Cerebellar nuclear complex (tissue), 1 donor: ENCODE measurements at places on chromosomes 1 and 21.

- DNase-seq, result no peak
These were observed 131.5 kb upstream of the EDN2 start for GRCh38 chr1:41615981-41616380.

GRCh38 chr1:206657751-206658150 is 22.4 kb downstream of the DYRK3 start:
- no peak for DNase-seq

DNA sequence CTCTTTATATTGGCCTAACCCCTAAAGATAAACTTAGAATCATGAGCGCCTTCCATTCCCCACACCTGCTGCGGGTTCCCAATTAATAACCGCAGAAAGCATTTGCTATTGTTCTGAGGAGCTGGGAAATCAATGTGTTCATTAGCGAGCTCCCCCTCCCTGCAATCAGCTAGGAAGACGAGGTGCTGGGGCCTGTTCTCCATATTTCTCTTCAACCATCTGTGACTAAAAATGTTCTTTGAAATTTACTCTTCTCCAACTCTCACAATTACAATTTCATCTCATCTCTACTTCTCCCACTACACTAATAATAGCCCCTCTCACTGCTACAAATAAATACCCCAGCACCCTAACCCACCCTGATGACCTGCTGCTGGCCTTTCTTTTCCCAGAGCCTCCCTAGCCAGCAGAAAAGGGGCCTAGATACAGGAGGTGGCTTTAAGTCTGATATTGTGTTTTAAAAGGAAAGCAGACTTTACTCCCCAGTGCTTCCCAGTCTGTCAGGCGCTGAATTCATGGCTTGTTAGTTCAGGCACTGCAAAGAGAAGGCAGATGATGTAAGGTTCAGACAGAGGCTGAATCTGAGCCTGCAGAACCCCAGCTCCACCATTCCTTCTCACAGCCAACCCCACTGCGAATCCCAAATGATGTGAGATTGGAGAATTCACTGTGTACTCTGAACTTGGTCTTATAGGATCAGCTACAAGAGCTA is 477.5 kb upstream of the DAB1 start:
- no peak for DNase-seq

GRCh38 chr1:234371414-234371813 is 1.8 kb upstream of the COA6 start:
- no peak for DNase-seq

- no peak for DNase-seq
These were observed 478 bp downstream of the RIT1 start for GRCh38 chr1:155910621-155911121.

- no peak for DNase-seq
These were observed 28.5 kb downstream of the KNCN start for GRCh38 chr1:46522969-46523320.

GRCh38 chr1:228546541-228547463 is 59.6 kb downstream of the RNF187 start:
- no peak for DNase-seq

- no peak for DNase-seq
These were observed 21.2 kb downstream of the SYT2 start for GRCh38 chr1:202689082-202689481.

DNA sequence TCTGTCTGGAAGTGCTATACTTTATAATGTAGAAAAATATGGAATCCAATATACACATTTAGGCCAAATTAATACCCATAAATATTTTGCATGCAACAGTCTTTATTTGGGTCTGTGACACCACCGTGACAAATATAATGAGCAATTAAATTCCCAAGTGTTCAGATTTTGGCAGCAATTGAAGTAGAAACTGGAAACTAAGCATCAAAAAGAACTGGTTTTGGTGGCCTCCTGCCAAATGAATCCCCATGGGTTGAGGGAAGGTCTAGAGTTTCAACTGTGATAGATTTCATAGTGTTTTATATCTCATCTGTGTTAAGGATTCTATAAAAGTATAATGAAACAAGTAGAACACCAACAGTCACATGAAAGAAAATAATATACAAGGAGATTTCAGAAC is 88.4 kb downstream of the DPYD start:
- no peak for DNase-seq

DNA sequence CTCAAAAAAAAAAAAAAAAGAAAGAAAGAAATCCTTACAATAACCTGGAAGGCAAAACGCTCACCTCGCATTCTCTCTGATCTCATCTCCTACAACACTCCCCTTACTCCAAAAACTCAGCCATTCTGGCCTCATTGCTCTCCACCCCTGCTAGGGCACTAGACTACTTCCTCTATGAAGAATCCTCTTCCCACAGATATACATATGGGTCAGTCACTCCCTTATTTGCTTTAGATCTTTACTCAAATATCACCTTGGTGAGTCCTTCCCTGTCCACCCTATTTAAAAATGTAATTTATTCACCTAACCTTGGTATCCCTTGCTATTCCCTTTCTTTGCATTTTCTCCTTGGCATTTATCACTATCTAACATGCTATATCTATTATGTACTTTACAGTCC is 24.6 kb upstream of the KIF1B start:
- DNase-seq, result no peak

DNA sequence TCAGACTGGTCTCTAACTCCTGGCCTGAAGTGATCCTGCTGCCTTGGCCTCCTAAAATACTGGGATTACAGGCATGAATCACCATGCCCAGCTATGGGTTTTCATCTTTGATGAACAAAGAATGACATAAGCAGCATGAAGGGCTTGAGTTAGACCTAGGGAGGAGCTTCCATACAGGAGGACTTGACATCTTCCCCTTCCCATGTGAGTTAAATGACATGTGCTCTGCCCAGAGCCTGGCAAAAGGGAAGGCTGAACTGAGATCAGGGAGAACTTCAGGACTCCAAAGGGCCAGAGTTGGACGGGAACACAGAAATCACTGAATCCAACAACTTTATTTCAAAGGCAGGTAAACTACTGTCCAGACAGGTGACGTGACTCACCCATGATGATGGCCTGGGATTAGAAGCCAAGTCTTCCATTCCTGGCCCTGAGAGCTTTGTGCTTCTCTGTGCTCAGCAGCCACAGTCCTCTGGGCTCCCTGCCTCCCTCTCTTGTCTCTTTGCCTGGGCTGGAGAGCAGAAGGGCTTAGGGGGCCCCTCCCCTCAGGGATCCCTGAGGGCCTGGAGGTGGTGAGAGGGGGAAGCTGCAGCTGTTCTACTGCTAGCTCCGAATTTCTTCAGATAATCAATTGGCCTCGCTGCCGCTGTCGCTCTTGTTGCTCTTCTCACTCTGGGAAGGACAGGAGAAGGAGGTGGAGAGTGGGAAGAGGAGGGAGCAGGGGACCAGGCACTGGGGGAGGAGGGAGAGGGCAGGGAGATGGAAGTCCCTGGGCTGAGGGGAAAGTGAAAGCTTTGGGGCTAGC is 7.6 kb downstream of the NHLH1 start:
- DNase-seq, result no peak

- DNase-seq, result no peak
These were observed 62.1 kb downstream of the ARID4B start for GRCh38 chr1:235265900-235266299.

GRCh38 chr21:35561116-35561515 is 499.2 kb downstream of the SETD4 start:
- DNase-seq, result no peak

DNA sequence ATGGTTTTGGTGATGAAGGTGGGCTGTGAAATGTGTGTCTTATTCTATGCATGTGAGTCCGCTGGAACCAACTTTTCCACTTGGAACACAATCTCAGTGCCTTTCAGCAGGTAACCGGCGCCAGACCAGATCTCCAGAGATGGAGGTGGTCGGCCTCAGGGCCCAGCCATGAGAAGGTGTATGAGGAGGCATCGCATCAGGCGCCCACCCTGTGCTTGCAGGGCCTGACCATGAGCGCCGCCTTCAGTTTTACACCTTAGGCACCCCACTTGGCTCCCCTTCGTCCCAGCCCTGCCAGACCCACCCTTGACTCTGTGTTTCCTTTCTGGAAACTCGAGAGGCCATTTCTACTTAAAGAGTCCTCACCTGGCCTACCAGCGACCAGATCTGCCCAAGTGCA is 48.6 kb upstream of the ATF3 start:
- DNase-seq, result no peak

DNA sequence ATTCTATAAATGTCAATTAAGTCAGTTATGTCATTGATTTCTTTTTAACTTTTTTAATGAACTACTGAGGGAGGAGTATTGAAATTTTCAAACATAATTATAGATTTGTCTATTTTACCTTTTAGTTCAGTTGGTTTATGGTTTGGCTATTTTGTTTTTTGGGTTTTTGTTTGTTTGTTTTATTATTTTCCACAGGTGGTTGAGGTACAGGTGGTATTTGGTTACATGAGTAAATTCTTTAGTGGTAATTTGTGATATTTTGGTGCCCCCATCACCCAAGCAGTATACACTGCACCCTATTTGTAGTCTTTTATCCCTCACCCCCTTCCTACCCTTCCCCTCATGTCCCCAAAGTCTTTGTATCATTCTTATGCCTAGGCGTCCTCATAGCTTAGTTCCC is 9.5 kb downstream of the TDRD5 start:
- DNase-seq, result no peak

GRCh38 chr1:30166174-30166573 is 557.2 kb downstream of the MATN1 start:
- no peak for DNase-seq

- DNase-seq, result no peak
These were observed 112.8 kb downstream of the SIM2 start for GRCh38 chr21:36811762-36812161.

GRCh38 chr1:198638894-198639635 is at the start of gene PTPRC:
Gene PTPRC (plus strand): TSS chr1:198639040. CDS start chr1:198639269, 229 bp downstream.
- DNase-seq, result no peak

GRCh38 chr1:167301355-167301754 is 80.7 kb downstream of the POU2F1 start:
- DNase-seq, result no peak

GRCh38 chr1:45621501-45621836 is 2.4 kb downstream of the CCDC17 start:
- DNase-seq, result no peak

- no peak for DNase-seq
These were observed 157.0 kb upstream of the GREM2 start for GRCh38 chr1:240768979-240769378.

GRCh38 chr1:17587693-17588047 is 48.2 kb downstream of the ARHGEF10L start:
- no peak for DNase-seq

DNA sequence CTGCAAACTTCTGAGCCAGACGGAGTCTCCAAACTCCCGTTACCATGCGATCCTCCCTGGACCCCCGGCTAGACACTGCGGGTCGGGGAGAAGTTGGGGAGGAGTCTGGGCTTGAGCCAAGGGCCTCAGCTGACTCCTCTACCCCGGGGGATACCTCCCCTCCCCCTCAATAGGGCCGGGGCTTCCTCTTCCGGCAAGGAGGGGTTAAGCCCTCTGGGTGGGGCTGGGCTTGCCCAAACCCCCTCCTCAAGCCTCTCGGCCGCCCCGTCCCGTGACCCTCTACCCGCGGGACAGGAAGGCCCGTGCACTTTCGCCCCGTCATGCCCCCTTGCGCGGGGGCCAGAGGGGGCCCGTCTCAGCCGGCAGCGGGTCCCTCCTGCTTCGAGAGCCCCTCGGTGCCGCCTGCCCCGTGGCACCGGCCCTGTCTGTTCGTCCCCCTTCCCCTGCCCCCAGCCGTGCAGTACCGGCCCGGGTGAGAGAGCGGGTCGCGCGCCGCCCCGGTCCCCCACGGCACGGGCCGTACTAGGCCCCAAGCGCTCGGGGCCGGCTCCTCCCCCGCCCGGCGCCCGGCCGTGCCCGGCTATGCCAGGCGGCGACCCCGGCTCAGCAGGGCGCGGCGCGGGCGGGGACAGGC is 652 bp downstream of the ARL8A start:
- no peak for DNase-seq

GRCh38 chr1:11602981-11603380 is 51.2 kb downstream of the FBXO2 start:
- DNase-seq, result no peak

GRCh38 chr1:61742620-61743430 is 545 bp downstream of the PATJ start:
- no peak for DNase-seq

DNA sequence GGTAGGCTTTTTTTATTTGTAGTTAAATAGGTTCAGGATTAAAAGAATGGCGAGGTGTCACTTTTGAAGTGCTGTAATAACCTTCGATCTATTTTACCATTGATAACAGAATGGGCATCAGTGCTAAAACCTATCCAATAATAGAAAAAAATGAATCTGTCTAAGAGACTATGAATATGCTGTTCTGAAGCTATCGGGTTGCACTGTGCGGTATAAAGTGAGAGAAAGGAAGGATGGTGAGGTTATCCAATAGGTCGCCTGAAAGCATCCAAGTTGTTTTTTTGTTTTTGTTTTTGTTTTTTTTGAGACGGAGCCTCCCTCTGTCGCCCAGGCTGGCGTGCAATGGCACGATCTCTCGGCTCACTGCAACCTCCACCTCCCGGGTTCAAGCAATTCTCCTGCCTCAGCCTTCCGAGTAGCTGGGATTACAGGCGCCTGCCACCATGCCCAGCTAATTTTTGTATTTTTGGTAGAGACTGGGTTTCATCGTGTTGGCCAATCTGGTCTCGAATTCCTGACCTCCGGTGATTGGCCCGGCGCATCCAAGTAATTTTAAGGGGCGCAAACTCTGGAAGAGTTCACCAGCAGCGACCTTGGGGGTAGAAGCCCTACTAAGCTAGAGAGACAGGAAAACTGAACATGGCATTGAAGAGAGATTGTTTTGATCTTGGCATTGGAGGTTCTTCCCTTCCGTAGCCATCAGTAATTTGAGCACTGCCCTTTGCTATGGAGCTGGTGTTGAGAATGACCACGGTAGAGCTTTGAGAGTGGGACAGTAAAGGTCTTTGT is 8.7 kb upstream of the MDM4 start:
- DNase-seq, result peak; percentile 70

GRCh38 chr1:59361766-59362165 is 64.9 kb downstream of the FGGY start:
- DNase-seq, result no peak

GRCh38 chr1:24105368-24106160 is 6.4 kb downstream of the MYOM3 start:
- DNase-seq, result no peak

- no peak for DNase-seq
These were observed 11.9 kb upstream of the CAPN2 start for GRCh38 chr1:223700388-223700918.

DNA sequence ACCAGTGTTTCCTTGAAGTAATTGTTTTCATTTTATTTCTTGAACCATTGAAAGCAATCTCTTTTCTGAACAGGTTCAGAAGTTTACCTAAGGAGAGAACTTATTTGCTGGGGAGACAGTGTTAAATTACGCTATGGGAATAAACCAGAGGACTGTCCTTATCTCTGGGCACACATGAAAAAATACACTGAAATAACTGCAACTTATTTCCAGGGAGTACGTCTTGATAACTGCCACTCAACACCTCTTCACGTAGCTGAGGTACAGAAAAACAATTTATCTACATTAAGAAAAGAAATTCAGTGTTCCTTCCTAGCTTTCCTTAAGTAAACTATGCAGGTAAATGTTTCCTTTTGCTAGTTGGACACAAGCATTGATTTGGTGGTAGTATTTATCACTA is 27.4 kb downstream of the AGL start:
- DNase-seq, result no peak

DNA sequence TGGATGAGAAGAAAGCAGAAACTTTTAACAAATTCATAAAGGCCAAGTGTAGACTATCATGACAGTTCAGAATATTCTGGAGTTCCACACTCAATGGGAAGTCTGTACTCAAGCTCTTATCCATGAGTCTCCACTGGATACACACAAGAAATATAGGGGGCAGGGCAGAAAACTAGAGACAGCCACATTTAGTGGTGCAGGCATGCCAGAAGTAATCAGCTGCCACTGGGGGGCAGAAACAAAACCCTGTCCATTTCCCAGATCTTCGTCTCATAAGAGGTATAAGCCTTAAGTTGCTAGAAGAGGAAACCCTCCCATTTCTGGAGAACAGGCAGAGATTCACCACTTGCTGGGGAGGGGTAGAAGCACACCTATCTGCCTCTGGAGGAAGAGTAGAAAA is 166.8 kb upstream of the GALNT2 start:
- DNase-seq, result no peak
